CD14-positive monocyte (primary cell): ENCODE measurements at places on chromosomes 5 and 9.

DNA sequence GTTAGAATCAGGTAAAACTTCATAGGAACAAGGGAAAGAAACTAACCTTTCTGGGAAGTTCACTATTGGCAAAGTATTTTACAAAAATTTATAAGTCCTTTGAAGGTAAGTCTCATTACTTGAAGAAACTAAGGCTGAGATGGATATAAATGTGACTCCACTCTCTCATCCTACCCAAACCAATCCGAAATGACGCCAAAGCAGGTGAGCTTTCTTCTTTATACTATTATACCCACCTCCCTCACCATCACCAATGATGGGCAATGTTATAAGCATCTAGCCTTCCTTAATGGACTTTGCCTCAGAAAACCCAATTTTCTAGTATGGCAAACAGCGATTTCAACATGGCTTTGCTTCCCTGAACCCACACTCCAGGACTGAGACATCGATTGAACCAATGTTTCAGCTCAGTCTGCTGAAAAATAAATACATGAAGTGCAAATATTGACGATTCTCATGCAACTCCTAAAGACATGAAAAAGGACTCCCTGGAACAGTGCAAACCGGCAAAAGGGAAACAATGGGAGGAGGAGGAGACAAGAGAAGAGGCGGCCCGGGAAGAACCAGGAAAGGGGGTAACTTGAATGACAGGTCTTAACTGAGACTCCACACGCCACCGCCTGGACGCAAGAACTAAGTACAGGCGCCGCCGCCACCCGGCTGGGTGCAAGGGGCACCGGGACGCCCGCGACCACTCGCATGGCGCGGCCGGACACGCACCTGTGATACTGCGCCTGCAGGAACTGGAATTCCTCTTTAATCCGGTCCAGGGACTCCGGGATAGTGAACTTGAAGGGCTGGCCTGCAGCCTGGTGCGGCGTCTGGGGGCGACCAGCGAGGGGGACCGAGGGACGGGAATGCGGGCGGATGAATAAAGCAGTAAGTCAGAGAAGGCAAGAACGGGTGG lies 2.5 kb downstream of the TLE1 start:
- DNase-seq, result peak; percentile 56

DNA sequence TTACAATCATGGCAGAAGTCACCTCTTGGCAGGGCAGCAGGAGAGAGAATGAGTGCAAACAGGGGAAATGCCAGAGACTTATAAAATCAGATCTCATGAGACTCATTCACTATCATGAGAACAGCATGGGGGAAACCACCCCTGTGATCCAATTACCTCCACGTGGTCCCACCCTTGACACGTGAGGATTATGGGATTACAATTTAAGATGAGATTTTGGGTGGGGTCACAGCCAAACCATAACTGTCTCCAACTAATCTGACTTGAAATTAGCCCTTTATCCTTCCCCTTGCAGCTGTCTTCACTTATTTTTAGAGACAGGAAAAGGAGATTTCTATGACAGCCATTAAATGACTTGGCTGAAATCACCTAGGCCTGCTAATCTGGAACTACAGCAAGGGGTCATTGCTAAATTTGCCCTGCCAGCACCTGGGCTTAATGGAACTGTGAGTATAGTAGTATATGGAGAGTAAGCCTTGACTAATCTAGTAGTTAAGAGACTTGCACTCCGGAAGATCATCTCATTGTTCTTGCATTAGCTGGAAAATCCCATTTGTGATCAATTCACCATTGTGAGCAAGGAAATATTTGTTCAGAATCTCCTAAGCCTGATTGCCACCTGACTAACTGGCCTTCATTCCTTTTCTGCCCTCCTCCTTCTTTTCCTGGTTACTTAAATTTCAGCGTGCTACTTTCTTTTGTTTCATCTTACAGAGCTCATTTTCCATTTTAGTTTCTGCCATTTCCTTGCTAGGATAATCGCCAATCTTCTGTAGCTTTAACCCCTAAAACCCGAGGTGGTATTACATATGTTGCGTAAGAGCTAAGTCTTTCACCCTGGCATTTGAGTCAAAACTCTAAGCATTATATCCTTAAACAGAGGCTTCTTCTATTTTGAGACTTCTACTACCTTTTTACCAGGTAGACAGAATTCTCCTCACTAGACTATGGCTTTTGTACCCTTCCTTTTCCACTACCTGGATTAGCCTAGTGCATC lies 65.3 kb upstream of the RUSC2 start:
- DNase-seq, result no peak

DNA sequence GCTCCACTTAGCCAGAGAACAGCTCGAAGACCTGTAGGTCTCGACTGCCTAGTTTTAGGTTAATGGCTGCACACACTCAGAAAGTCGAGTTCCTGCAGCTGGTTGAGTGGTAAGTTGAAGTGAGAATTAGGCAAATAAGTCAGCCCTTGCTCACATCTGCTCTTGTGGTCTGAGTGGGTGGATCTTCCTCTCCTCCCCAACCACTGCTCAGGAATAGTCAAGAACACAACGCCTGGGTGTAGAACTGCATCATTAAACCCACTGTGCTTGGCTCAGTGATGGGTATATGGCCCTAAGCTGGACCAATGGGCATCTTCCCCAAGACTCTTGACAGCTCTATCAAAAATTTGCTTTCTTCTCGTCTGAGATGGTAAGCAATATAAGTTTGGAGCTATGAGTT lies 20.9 kb upstream of the ADAM19 start:
- peak; percentile 39 for DNase-seq

DNA sequence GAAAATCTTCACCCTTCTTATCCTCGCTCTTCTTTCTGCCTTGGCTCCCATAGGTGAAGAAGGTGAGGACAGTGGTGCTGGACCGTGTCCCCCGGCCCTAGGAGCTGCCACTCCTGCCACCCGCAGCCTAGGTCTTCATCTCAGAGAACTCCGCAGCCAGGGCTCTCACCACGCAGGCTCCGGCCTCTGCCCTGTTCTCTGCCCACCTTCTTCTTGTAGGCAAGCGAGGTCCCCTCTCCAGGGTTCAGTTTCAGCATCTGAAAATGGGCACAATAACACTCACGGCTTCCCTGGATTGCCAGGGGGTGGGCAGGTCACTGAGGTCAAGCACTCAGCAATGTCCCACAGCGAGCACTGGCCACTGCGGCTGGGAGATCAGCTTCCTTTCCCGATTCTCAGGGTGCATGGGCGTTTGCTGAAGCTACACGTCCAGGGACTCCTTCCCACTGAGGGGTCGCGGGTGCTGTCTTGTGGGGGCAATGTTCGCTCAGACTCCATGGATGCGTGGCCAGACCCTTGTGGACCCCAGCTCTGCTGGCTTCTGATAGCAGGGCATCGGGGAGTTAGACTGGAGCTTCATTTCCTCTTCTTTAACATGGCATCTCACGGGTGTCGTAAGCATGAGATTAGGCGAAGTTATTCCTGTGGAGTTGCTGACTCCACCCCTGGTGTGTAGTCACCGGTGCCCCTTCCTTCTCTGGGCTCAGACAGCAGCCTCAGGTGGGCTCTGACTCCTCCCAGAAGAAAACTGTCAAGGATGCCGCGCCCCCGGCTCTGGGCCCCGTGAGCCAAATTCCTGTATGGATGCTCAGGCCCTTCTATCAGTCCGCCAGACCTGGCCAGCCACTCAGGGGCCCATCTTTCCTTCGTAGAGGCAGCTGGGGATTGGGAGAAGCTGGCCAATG lies 145.1 kb upstream of the IRX2 start:
- no peak for DNase-seq

DNA sequence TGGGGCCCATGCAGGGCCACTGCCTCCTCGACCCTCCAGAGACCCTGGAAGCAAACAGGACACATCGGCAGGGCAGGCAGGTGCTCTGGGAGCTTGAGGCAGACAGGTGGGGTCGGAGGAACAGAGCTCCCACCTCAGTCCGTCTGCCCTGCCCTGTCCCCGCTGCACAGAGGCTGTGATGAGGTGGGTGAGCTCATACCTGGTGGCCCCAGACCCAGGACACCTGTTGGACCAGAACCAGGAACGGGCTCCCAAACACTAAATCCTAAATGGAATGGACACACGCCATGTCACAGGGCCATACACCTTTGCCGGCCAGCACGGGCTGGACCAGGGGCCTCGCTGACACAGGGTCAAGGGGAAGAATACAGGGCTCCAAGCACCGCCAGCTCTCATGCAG lies 5.5 kb downstream of the SOHLH1 start:
- DNase-seq, result no peak

- DNase-seq, result no peak
Measured at GRCh38 chr5:172559004-172559932, 81.8 kb upstream of the NEURL1B start.

- no peak for DNase-seq
Measured at GRCh38 chr5:33230467-33231078, 210.2 kb upstream of the TARS1 start.

- DNase-seq, result no peak
Measured at GRCh38 chr5:40679913-40680681, at the start of gene PTGER4. PTGER4 (plus strand) TSS chr5:40679915; CDS start chr5:40680994, 1,079 bp downstream.

- no peak for DNase-seq
Measured at GRCh38 chr5:148635321-148636083, 18.8 kb downstream of the HTR4 start.

- no peak for DNase-seq
Measured at GRCh38 chr5:122480146-122480545, 168.1 kb downstream of the SNCAIP start.

DNA sequence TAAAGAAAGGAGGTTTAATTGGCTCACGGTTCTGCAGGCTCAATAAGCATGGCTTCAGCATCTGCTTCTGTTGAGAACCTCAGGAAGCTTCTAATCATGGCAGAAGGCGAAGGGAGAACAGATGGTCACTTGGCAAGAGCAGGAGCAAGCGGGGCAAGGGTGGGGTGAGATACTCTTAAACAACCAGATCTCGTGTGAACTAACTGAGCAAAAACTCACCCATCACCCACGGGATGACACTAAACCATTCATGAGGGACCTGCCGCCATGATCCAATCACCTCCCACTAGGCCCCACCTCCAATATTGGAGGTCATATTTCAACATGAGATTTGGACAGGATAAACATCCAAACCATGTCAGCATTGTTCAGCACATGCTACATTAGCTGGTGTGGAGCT lies 89.1 kb upstream of the HAND1 start:
- DNase-seq, result no peak

DNA sequence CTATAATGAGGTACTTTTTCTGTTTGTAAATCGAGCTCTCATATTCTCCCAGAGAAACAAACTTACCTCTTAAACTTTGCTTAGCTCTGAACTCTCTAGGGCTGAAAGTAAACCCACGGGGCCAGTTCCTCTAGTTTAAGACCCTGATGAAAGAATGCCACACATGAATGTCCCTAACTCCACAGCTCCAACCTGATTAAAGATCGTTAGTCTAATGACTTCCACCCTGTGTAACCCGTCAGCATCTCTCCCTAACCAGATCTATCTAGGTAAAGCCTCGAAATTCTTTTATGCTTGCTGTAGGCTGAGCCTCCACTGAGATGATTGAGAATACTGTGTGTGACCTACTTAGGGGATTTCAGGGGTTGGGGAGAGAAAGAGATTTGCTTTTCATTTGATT lies 27.0 kb downstream of the ADRA1B start:
- no peak for DNase-seq

DNA sequence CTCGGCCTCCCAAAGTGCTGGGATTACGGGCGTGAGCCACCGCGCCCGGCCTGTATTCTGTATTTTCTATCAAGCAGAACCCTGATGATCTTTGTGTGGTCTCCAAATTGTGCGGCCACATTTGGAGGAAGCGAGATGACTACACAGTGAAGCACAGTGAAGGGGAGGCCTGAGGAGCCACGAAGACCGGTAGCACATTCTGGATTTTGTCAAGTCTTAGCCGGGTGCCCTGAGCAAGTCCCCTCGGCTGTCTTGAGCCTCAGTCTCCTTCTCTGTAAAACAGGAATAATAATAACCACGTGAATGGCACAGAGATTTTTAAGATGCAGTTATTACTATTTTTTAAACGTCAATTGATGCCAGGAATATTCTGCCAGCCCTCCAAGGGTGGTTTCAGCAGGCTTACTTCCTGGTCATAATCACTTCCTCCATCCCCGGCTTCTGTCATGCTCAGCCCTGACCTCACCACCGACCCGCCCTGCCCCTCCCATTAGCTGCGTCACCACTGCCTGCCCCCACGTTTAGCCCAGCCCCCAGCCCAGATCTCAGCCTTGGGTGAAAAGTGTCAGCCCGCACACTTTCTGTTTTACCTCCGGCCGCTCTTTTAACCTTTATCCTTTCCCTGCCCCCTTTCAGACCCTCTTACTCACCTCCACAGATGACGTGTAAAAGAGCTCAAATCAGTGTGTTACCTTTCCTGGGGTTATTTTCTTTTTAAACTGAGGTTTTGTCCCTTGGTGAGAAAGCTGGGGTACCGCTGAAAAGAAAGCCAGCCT lies 27.0 kb upstream of the ERGIC1 start:
- peak; percentile 98 for DNase-seq

- no peak for DNase-seq
Measured at GRCh38 chr5:140806834-140807775, at the start of gene PCDHA4. PCDHA4 (plus strand) TSS chr5:140807068.

- DNase-seq, result no peak
Measured at GRCh38 chr5:179258922-179259730, 86.1 kb downstream of the ADAMTS2 start.
